ENCODE measurements at places on chromosomes 3 and 15. TPM values are rescaled to one million over a fixed set of nuclear protein-coding genes. Genes with fewer than 3 reads are reported as not detected.

DNA sequence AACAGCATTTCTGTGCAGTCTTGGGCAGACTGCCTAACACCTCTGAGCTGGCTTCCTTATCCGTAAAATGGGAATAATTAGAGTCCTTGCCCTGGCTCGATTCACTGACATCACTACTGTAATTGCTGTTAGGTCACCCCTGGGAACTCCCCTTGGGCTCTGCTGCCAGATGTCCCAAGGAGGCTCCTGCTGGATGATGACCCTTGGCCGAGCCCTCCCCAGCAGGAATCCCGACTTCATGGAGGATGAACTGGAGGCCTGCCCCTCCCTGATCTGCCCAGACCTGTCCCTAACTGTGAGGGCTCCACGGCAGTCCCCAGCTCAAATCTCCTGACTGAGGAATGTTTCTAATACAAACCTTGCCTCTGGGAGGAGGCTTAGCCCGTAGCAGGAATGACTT, 18.0 kb downstream of the ESYT3 start:
- DNase-seq, result no peak

The CNTN4 gene
- not detected for total RNA-seq

DNA sequence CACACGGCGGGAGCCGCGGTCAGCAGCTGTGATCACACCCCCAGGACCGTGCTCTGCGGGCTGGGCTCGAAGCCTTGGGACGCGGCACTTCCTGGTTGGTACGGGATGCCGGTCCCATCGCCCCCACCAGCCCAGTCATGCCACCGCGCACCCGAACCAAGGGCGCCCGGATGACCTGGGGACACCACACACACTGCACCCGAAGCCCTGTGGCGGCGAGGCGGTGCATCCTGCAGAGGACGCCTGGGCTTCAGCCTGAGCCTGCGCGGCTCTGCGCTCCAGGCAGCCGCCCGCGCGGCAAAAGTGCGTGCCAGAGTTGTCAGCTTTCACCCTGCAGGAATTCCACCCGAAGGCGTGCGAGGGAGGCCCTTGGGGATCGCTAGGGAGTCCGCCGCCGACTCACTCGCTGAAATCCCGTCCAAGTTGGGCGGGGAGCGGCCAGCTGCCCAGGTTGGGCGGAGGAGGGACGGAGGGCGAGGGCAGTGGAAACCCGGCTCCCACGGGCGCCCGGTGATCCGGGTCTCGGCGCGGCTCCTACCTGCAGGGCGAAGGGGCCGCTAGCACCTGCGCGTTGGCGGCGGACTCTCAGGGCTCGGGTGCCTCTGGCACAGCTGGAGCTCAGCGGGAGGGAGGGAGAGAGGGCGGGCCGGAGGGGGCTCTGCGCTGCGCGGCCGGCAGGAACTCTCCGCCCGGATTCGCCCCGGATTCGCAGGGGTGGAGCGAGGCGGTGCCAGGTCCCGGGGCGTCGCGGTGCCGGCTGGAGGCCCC, at the start of gene PLD1:
Gene PLD1, minus strand, starts transcription at position 623 of the 768 bp plus-strand sequence. CDS start 72,432 bp downstream, outside the sequence.
- peak; percentile 80 for DNase-seq

GRCh38 chr3:140842984-140843649, 98.5 kb upstream of the SLC25A36 start:
- DNase-seq, result no peak

DNA sequence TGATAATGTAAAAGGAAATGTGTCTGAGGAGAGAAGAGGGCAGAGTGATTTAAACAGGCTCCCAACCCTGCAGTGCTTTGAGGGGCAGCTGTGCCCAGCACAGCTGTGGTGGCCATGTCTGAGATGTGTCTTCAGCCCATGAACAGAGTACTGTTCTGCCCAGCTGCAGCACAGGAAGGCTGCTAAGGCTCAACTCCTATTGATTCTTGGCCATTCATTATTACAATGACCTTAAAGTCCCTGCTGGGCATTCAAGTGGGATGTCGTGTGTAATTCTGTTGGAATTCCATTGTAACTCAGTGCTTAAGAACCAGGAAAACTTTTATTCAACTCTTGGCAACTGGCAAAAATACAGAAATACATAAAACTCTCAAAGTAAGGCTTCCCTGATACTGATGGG, 229.3 kb downstream of the MCTP2 start:
- DNase-seq, result no peak

GRCh38 chr3:177367788-177368187, 170.5 kb upstream of the TBL1XR1 start:
- DNase-seq, result no peak

The KLHL40 gene
- total RNA-seq, result not detected

The RGMA gene
- total RNA-seq, result 2.5 TPM

- DNase-seq, result no peak
Observed at GRCh38 chr3:109178708-109179107, 42.2 kb downstream of the C3orf85 start.

- peak; percentile 97 for DNase-seq
Observed at GRCh38 chr15:40069178-40070165, 30.5 kb upstream of the SRP14 start.

The CCR3 gene
- not detected for total RNA-seq

GRCh38 chr3:38084334-38085310, 45.6 kb downstream of the DLEC1 start:
- DNase-seq, result peak; percentile 62

GRCh38 chr3:143971359-143972154, at the start of gene DIPK2A:
Gene DIPK2A (plus strand): TSS chr3:143971823. CDS start chr3:143972333, 510 bp downstream.
- peak; percentile 84 for DNase-seq

The GRK7 gene
- total RNA-seq, result 0.12 TPM

- no peak for DNase-seq
Observed at GRCh38 chr15:68812069-68812468, 8.6 kb downstream of the ANP32A start.

DNA sequence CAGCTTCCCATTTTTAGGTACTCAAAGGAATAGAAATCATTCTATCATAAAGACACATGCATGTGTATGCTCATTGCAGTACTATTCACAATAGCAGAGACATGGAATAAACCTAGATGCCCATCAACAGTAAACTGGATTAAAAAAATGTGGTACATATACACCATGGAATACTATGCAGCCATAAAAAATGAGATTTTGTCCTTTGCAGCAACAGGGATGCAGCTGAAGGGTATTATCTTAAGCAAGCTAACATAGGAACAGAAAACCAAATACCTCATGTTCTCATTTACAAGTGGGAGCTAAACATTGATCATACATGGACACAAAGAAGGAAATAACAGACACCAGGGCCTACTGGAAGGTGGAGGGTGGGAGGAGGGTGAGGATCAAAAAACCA, 33.1 kb upstream of the COL6A5 start:
- DNase-seq, result no peak

The CTXN2 gene
- total RNA-seq, result not detected

DNA sequence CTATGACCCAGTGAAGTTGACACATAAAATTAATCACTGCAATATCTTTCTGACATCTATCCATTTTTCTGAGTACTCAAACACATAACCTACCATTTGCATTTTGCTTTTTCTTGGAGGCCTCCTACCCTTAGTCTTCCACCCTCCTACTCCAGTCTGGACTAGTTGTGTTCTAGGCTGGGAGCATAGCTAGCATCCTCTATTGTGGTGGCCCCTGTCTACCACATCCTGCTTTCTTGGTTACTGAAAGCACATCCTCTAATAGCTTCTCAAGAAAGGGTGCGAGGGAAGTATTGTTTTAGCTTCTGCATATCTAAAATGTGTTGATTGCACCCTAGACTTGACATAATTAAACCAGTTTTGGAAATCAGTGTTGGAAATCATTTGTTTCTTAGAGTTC, 176.5 kb downstream of the THSD4 start:
- DNase-seq, result no peak

DNA sequence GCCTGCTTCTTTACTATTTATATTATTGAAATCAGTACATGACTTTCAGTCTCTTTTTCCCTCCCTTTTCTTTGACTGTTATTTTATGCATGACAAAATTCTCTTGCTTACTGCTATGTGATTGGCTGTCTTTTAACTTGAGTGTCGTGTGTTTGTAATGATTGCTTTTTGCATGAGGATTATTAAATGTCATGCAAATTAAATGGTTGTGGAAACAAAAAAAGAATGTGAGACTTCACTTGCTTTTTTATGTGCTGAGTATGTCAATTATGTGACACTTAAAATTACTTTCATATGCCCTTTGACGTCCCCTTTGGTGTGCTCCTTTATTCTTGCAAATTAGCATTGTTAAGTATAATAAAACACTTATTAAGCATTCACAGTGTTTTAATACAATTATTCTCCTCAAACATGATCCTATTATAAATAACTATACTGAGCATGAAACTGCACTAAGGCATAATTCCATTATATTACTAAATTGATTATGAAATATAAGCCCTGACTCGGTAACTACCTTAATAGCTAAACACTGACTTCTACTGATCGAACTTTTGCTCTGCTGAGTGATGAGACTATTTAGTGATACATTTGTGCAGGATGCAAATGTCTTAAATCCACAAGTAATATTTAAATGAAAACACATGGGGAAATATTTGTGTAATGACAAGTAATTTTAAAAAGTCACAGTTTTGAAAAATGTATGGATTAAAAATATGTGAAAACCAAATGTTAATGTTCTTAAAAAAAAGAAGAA, 401.7 kb downstream of the NLGN1 start:
- no peak for DNase-seq

The LMCD1 gene
- 8.2 TPM for total RNA-seq

- DNase-seq, result no peak
Observed at GRCh38 chr3:196712514-196713413, 587 bp downstream of the PIGX start.

DNA sequence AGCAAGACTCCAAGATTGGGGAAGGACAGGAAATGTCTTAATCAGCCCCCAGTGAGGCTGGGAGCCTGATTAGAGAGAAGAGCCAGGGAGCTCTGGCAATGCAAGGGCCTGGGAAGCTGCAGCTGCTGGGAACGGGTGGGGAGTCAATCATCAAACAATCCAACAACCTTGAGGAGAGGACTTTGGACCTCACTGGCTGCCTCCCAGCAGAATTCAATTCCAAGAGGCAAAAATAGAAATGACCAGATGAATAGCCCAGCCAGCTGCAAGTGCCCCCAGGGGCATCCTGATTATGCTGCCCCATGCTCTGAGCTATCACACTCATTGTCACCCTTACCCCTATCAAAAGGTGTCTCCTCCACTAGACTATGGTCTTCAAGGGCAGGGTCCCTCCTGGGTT, 6.1 kb upstream of the HOMER2 start:
- no peak for DNase-seq

DNA sequence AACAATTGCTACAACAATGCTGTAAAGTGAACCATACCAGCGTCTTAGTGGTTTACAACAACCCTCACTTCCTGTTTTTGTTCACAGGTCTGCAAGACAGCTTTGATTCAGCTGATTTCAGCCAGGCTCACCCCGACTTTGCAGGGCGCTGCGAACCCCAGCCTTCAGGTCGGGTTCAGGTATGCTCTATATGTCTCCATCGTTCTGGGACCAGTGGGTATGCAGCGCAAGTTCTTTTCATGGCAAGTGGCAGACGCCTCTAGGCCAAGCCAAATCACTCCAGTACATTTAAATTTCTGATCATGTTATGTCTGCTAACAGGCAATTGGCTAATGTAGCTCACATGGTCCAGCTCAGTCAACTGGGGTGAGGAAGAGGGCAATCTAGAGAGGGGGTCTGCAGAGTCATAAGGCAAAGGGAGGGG, 52.4 kb upstream of the RGMA start:
- DNase-seq, result no peak

The PLSCR2 gene
- total RNA-seq, result not detected

The SLC22A14 gene
- not detected for total RNA-seq

The CYP1A2 gene
- total RNA-seq, result not detected

- DNase-seq, result no peak
Observed at GRCh38 chr3:61666615-61667330, 105.4 kb downstream of the PTPRG start.

DNA sequence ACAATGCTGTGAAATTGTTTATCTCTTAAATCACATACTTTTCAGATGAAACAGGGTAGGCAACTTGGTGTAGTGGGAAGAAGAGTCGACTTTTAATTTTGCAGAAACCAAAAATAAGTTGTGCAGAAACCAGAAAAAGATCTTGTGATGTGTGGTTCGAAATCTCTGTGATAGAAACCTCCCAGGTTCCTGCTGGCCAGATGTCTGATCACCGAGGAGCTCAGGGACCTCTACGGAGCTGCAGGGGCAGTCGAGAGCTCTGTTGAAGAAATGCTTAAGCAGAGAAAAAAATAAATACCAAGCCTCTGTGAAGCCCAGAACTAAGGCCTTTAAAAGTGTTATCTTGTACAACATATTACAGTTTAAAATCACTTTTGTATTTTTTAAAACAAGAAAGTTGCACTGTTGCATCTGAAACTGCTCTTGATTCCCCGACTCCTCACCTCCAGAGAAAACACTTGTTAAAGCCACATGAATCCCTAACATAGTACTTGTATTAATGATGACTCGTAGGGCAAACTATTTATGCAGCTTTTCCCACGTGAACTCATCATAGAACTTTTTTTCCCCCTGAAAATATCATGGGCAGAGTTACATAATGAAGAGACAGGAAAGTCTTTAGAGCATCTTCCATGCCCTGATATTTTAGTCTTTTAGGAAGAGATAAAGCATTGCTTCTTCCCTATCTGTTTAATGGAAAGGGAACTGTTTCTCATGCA, 51.3 kb downstream of the CCK start:
- peak; percentile 44 for DNase-seq

Data from PC-3 (cell line).